ENCODE measurements at places on chromosomes 12 and 14.

DNA sequence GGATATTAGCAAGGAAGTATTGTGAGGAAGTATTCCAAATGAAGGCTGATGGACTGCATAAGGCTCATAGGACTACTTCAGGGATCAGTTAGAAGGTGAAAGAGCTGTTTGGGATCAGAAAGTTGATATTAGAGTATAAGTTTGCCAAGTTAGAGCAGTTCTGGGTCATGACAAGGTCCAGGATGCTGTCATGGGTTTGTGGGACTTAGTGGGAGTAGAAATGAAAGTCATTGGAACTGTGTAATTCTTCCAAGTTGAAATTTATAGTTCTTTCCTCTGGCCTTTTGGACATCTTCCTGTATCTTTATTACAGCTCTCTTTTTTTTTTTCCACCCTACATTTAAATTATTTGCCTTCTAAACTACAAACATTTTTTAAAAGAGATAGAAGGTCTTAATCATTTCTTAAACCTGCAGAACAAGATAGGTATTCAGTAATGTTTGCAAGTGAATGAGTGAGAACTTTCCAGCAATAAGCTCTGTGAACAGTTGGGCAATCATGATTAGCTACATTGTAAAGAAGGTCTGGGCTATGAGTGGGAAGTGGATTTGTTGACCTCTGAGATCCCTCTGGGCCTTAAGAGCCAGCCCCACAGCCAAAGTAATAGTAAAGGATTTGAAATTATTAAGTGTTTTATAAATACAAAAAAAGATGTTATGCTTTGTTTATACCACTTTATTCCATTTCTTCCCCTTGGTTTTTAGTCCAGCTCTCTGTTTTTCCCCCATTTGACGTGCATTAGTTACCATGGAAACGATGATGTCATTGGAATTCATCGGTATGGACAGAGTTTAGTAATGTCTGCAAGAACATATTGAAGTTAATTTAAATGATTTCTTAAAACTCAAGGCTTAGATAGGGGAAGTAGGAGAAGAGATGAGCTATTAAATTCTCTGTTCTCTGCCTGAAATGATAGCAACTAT, 247.9 kb upstream of the ARHGAP5 start:
- no peak for DNase-seq

DNA sequence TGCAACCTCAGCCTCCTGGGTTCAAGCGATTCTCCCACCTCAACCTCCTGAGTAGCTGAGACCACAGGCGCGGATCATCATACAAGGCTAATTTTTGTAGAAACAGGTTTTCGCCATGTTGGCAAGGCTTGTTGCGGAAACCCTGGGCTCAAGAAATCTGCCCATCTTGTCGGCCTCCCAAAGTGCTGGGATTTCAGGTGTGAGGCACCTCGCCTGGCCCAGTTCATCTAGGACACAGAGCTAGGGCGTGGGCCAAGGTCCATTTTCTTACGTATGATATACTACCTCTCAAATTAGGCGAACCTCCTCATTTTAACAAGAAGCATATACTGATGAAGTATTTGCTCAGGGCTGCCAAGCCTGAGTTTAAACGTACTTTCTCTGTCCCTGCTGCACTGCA, 2.1 kb downstream of the RPS29 start:
- peak; percentile 15 for DNase-seq

DNA sequence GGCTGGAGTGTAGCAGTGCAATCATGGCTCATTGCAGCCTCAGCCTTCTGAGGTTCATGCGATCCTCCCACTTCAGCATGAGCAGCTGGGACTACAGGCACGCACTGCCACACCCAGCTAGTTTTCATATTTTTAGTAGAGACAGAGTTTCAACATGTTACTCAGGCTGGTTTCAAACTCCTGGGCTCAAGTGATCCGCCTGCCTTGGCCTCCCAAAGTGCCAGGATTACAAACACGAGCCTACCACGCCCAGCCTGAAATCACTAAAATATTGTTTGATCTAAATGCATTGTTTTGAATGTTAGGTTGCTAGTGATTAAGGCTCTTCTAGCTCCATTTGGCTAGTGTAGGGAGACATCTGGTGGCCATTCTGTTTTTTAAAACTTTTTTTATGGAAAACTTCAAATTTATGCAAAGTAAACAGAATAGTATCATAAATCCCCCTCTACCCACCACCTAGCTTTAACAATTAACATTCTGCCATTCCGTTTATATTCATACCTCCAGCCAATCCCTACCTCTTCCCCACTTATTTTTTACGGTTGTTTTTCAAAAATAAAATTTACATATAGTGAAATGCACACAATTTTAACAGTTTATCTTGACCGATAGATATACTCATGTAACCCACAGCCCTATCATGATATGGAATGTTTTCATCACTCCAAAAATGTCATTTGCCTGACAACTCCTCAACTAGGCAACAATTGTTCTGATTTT, 37.8 kb downstream of the MYO1H start:
- no peak for DNase-seq

GRCh38 chr12:12985817-12986408, 14.2 kb downstream of the HEBP1 start:
- DNase-seq: peak; percentile 26

DNA sequence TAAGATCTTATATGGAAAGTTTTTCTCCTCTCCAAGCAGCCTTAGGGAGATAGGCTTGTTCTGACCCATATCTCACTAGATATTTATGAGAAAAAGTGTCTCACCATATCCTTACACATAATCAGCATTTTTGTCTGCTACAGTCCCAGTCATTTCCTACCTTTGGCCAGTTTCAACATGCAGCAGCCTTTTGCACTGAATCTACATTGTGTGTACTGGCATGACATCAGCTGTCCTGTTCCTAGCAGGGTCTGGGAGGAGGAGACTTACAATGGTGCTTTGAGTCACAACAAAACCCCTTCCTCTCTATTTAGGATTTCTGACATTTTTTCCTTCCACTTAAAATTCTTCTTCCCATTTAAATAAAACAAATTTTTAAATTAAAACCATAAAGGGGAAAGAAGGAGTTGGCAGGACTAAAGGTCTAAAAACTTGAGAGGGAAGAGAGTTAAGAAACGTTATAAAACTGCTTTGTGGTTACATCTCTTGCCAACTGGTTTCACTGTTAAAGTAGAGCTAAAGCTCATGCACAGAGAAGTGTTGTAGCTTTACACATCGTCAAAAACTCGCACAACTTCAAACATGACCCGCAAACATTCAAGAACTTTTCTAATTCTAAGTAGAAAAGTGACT, 53.3 kb upstream of the CERS5 start:
- DNase-seq: peak; percentile 63

DNA sequence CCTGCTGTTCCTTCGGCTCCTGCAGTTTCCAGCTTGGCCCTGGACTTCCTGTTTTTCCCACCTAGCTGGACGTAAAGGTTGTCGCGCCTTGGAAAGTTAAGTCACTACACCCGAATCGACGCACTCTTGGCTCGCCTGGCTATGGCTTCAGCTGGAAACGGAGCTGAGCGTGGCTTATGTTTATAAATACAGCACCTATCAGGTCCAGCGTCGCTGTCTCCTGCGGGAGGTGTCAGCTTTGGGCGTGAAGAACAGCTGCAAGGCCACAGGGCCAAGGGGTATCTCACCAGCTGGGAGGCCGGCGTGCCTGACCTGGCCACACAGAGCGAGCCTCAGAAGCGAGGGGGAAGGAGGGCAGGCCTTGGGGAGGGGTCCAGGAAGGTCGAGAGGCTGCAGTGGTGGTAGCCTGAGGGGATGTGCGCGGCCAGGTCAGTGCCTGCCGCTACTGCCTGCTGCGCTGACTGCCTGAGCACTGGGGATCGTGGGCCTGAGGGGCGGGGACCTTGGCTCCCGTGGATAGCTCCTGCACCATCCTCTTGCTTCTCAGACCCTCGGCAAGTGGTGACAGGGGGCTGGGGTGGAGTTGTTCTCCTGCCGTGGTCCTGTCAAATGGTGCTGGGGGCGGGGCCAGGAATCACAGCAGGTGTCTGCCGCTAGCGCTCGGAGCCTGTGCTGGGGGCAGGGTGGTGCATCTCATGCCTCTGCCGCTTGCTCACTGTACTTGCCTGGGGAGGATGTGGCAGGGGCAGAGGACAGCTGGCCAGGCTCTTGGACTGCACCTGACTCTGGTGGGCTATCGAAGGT, 12.5 kb downstream of the PACS2 start:
- no peak for DNase-seq

DNA sequence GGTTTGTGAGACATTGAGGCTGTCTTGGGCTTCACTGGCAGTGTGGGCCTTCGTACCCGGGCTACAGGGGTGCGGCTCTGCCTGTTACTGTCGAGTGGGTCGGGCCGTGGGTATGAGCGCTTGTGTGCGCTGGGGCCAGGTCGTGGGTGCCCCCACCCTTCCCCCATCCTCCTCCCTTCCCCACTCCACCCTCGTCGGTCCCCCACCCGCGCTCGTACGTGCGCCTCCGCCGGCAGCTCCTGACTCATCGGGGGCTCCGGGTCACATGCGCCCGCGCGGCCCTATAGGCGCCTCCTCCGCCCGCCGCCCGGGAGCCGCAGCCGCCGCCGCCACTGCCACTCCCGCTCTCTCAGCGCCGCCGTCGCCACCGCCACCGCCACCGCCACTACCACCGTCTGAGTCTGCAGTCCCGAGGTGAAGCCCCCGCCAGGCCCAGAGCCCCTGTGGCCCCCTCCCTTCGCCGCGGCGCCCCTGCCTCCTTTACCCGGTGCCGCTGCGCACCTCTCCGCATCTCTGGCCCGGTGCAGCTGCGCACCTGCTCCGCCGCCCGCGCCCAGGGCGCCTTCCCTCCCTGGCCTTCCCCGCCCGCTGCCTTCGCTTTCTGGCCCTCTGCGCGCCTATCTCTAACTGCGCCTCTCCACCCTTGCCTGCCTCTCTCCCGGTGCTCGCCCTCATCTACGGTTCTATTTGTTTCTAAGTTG, at the start of gene ENO2:
ENO2 (plus strand) TSS at position 335 of the 701 bp plus-strand sequence. CDS start 1,253 bp downstream, outside the sequence.
- peak; percentile 89 for DNase-seq

GRCh38 chr12:389142-390096, at the start of gene KDM5A:
TSS of gene KDM5A (minus strand) at chr12:389320. CDS start at chr12:389091, 229 bp downstream.
- peak; percentile 89 for DNase-seq

DNA sequence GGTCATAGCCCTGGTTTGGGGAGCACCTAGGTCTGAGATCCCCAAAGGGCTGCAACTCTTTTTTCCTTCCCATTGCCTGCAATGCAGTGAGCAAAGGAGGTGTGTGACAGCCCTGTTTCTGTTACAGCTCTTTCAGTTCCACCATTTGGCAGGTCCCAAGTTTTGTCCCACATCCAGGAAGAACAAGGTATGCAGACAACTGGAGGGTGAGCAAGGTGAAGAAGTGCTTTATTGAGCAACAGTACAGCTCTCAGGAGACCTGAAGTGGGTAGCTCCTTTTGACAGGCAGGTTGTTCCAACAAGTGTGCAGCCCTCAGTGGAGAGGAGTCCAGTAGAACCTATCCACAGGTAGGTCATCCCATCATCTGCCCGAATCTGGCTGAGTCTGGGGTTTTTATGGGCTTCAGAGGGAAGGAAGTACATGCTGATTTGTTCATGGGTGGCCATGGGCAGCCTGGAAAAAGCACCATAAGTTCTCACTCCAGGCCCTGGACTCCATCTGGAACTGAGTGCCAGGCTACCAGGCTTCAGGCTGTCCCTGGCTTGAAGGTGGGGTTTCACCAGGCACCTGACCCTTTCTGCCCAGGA, 62.8 kb upstream of the NAV3 start:
- DNase-seq: no peak

- DNase-seq: no peak
Measured at GRCh38 chr14:76337635-76338545, 38.0 kb upstream of the ESRRB start.

- DNase-seq: no peak
Measured at GRCh38 chr12:131197490-131197889, 243.8 kb downstream of the ADGRD1 start.

DNA sequence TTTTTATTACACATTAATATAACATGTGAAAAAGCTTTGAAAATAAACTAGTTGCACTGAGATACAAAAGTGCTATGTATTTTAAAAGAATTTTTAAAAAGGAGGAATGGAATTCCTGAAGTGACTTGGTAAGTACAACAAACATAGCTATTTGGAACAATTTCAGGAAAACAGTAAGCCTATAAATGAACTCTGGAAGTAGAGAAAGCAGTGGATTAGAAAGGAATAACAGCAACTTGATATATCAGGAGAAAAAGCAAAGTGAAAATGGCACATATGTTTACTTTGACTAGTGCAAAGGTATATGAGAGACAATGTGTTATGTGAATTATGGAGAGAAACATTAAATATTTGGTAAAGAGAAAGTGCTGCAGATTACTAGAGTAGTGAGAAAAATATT, 811.7 kb downstream of the C12orf50 start:
- DNase-seq: no peak

DNA sequence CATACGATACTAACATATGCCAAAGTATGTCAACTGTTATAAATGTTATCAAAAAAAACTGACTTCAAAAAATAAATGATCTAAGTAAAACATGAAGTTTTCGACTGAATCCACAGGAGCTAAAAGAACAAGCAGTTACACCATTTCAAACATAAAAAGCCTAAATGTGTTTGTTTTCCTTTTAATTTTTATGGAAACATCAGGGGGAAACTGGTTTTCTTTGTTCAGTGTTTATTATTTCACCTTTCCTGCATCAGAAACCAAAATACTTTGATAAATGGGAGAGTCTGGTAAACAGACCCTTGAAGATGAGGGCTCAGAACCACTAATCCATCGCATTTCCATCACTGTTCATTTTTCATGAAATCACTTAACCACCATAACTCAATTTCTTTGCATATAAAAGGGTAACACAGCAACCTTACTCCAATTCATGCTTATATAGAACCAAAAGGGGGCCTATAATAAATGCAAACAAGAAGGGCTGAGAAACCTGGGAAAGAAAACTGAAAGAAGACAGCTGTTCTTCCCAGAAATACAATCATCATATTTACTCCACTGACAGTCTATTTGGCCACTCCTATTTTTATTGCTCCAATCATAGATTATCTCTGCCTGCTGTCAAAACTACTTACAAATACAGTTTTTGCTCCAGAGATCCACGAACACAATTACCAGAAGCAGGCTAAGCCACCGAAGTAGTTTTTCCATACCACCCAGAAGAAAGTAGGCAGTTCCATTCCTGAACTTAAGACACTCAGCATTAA, 17.0 kb downstream of the FGD6 start:
- no peak for DNase-seq

- no peak for DNase-seq
Measured at GRCh38 chr12:44502681-44503080, 373.4 kb downstream of the NELL2 start.

GRCh38 chr12:132899033-132899432, 11.6 kb upstream of the CHFR start:
- no peak for DNase-seq

GRCh38 chr12:85639834-85640233, 196.4 kb downstream of the RASSF9 start:
- DNase-seq: no peak

DNA sequence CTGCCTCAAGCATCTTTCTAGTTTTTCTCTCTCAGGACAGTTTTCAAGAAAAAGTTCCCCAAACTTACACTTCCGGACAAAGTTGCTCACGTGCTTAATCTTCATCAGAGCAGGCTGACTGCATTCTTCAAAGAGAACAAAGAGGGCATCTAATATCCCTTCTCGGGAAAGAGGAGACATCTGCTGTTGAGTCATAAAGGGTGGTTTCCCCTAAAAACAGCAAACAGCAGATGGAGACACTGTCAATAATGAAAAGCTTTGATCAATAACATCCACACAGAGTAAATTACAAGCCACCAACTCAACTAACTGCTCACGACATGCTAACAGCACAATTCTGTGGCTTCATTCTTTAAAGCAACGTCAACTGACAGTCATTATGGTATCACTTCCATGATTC, 8.1 kb downstream of the CIT start:
- no peak for DNase-seq

All from stimulated activated CD4-positive, alpha-beta T cell treated with anti-CD3 and anti-CD28 coated beads, Interleukin-15, amount 100 ng/mL, for 24 hours (primary cell).